ENCODE measurements at places on chromosomes 13 and 19.

- no peak for DNase-seq
Measured at GRCh38 chr13:29619995-29620394, 24.5 kb upstream of the SLC7A1 start.

- DNase-seq = no peak
Measured at GRCh38 chr19:29365836-29366417, 153.0 kb upstream of the UQCRFS1 start.

DNA sequence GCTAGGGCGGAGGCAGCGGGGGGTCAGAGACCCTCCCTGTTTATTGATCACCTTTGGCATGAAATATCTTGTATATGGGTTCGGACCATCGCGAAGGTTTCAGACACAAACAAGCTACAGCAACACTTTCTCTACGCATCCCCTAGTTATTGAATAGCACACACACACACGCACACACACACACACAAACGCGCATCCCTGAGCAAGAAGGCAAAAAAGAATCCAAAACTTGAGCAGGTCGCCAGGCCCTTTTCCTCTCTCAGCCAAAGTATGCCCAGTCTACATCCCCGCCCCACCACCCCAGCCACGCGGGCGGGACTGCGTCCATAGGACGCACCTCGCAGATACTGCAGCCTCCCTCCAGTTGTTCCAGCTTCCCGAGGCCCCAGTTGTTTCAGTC lies 16.0 kb downstream of the POU4F1 start:
- no peak for DNase-seq

- DNase-seq = no peak
Measured at GRCh38 chr13:51820016-51820597, 16.1 kb upstream of the DHRS12 start.

GRCh38 chr19:53594811-53595509 lies 36.8 kb upstream of the DPRX start:
- DNase-seq = no peak

- no peak for DNase-seq
Measured at GRCh38 chr13:21150013-21150412, 26.3 kb downstream of the SKA3 start.

- no peak for DNase-seq
Measured at GRCh38 chr19:13604902-13605586, 98.8 kb upstream of the CACNA1A start.

DNA sequence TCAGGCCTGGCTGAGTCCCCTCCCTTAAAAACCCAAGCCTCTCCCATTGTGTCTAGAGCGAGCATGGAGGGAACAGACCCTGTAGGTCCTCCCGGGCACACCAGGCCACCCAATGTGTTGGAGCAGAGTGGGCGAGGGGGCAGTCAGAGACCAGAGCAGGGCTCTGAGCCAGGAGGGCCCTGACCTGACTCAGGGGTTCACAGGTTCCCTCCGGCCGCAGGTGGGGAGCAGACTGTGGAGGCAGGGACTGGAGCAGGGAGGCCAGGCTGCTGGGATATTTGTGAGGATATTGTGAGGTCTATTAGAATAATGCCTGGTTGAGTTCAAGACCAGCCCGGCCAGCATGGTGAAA lies 1.6 kb upstream of the TYROBP start:
- DNase-seq = no peak

GRCh38 chr19:3982701-3983541 lies 2.3 kb downstream of the EEF2 start:
- no peak for DNase-seq
